ENCODE measurements at places on chromosomes 7 and 10.

- no peak for DNase-seq
Observed at GRCh38 chr10:68992636-68993440, 4.2 kb downstream of the KIFBP start.

- no peak for DNase-seq
Observed at GRCh38 chr10:109895848-109896247, 27.5 kb downstream of the XPNPEP1 start.

GRCh38 chr7:64802699-64803098, 8.5 kb downstream of the ZNF138 start:
- no peak for DNase-seq

DNA sequence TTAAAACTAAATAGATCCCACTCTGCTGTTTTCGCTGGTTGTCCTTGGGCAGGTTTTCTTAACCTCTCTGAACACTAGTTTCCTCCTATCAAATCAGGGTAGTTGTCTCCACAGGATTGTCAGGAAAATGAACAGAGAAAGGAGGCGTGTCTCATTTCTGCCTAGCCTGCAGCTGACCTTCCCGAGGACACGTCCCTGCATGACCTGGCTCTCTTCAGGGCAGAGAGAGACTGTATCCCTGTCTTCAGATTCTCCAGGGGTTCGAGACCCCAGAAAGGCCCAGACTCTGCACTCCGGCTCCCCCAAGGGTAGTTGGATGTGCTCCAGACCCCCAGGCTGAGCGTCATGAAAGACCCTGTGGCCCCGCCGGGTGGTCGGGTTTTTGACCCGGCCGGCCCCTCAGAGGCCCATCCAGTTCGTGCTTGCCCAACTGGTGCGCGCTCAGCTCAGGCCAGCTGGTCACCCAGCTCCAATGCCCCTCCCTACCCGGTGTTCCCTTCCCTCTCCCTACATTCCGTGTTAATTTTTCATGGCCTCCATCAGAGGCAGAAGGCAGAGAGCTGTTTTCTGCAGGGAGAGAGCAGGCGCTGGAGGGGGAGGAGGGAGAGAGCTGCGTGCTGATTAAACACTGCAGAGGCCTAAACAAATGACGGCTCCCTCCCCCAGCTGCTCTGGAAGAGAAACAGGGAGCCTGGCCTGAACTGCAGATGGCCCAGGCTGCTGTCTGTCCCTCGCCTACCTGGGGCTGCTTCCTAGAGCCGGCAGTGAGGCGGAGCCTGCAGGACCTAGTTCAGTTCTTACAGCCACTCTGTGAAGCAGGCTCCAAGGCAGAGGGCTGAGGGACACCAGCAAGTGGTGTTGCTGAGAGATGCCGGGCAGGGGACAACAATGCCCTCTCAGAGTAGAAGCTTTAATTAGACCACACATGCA, 86.2 kb upstream of the PPIF start:
- DNase-seq, result no peak

- no peak for DNase-seq
Observed at GRCh38 chr7:44057181-44057848, 8.1 kb downstream of the PGAM2 start.

GRCh38 chr7:99042957-99043356, 101.0 kb downstream of the SMURF1 start:
- DNase-seq, result no peak

DNA sequence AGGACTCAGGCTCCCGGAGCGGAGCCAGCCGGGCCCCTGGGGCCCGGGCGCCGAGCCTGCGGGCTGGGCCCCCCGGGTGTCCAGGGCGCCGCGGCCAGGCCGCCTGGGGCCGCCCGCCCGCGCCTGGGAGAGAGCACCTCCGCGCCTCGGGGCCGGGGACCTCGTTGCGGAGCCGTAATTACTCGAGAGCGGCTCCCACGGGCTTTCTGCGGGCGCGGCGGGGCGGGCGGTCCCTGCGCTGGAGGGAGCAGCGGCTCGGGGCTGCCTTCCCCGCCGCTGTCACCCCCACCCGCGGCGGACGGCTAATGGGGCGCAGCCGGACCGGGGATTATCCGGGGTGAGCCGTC, 1.5 kb downstream of the GNB2 start:
- DNase-seq, result no peak

DNA sequence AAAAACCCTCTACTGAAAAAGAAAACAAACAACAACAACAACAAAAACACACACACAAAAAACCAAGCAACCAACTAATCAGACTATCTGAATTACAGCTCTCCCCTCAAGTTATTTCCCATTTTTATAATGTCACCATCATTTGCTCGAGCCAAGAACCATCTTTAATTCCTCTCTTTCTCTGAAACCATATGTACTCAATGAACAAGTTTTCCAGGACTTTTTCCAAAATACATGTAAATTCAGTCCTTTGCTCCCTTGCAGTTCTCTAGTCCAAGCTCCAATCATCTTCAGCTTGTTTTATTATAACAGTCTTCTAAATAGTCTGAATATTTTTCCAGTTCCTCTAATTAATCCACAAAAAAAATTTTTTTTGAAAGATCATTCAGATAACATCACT, 506.0 kb downstream of the NXPH1 start:
- DNase-seq, result no peak

- no peak for DNase-seq
Observed at GRCh38 chr10:112724404-112724991, 225.5 kb upstream of the TCF7L2 start.

DNA sequence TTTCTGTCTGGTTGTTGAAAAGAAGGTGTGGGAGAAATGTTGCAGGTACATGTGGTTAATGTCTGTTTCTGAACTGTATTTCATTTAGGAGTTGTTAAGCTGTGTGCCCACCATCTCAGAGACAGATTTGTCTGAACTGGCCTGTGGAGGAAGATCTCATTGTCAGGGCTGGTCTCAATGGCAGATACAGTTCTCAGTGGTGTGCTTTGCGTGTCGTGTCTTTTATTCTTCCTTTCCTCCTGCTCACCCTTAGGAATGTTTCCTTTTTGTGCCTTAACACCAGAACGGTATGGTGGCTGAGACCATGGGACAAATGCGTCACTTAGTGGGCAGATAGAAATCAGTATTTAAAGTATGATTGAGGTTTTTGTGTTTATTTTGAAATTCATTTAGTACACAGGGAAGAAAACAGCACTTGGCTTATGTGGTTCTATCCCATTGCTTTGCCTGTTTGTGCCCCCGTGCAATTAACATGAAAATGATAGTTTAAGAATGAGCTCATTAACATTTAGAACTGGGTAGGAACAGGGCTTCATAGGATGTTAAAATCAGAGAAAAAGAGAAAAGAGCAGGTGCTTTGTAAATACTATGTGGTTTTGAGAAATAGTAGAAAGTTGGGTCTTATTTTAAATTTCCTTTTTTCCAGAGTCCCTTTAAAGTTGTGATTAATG, 112.6 kb downstream of the AUTS2 start:
- DNase-seq, result no peak

- DNase-seq, result no peak
Observed at GRCh38 chr10:55398497-55398882, 597.5 kb upstream of the PCDH15 start.

GRCh38 chr7:47318395-47319182, 263.3 kb downstream of the TNS3 start:
- no peak for DNase-seq

All from esophagus squamous epithelium (tissue), 5 donors.